HT-29 (cell line): ENCODE measurements at places on chromosomes 6 and 20.

GRCh38 chr6:50961611-50962010 is 142.9 kb downstream of the TFAP2B start:
- no peak for DNase-seq

- DNase-seq, result peak; percentile 83
Observed at GRCh38 chr6:157873735-157874344, 50.8 kb downstream of the SNX9 start.

GRCh38 chr20:12305188-12305950 is 387.7 kb downstream of the BTBD3 start:
- no peak for DNase-seq

DNA sequence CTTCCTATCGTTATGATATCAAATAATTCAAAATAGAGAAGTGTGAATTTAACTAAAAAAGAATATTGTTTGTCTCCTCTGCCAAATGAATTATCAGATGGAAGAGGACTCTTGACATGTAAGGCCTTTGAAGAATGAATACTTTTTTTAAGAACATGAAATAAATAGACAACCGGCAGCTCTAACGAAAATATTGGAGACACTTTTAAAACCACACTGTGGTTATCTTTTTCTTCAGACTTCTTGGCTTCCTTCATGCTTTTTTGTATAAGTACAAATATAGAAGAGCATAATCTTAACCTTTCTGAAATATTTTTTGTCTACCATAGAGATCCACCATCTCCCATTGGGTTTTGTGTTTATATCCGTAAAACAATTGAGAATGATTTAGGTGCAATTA is 115.2 kb upstream of the SCGN start:
- no peak for DNase-seq

GRCh38 chr6:33721508-33721907 is 10.0 kb upstream of the UQCC2 start:
- no peak for DNase-seq

DNA sequence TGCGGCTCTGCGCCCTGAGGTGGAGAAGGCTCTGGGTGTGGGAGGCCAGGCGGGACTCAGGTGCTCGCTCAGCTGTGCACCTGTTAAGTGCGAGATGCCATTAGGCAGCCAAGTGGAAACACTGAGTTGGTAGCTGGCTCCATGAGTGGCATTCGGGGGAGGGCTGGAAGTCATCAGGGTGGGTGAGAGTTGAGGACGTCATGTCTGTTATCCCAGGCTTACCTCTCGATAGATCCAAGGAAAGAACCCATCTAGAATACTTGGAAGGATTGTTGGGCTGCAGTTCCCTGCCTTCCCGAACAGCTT is 41.3 kb downstream of the TAF8 start:
- no peak for DNase-seq

- peak; percentile 95 for DNase-seq
Observed at GRCh38 chr20:33561692-33562601, 72.1 kb downstream of the CBFA2T2 start.

DNA sequence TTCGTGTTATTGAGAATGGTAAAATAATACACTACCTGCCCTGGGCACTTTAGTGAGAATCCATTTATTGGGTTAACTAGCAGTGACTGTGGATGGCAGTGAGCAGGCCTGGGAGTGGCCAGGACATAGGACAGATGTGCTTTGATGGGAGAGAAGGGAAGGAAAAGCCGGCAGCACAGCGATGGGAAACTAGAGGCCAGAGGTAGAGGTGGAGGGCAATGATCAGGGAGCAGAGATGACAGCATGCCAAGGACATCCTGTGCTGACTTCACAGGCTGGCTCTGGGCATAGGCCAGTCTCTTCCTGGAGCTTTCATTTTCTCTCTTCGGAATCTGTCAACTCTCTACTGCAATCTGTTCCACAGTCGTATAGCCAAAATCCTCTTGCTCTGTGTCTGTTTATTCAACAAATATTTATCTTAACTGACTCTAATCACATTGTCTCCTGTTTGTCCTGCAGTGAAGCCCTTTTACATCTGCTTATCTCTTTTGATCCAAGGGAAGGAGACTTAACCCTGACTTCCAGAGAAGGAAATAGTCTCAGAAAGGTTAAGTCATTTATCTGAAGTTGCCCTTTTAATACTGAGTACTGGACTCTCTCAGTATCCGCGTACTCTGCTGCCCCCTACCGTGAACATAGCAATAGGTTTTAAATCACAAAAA is 18.4 kb upstream of the MMP24 start:
- peak; percentile 97 for DNase-seq

- no peak for DNase-seq
Observed at GRCh38 chr6:25485821-25486534, 166.0 kb upstream of the SCGN start.

- peak; percentile 47 for DNase-seq
Observed at GRCh38 chr20:35451295-35451694, 4.1 kb upstream of the CEP250 start.

- no peak for DNase-seq
Observed at GRCh38 chr6:107083047-107083768, 32.1 kb downstream of the BEND3 start.

- no peak for DNase-seq
Observed at GRCh38 chr20:40949346-40949745, 79.3 kb upstream of the TOP1 start.

DNA sequence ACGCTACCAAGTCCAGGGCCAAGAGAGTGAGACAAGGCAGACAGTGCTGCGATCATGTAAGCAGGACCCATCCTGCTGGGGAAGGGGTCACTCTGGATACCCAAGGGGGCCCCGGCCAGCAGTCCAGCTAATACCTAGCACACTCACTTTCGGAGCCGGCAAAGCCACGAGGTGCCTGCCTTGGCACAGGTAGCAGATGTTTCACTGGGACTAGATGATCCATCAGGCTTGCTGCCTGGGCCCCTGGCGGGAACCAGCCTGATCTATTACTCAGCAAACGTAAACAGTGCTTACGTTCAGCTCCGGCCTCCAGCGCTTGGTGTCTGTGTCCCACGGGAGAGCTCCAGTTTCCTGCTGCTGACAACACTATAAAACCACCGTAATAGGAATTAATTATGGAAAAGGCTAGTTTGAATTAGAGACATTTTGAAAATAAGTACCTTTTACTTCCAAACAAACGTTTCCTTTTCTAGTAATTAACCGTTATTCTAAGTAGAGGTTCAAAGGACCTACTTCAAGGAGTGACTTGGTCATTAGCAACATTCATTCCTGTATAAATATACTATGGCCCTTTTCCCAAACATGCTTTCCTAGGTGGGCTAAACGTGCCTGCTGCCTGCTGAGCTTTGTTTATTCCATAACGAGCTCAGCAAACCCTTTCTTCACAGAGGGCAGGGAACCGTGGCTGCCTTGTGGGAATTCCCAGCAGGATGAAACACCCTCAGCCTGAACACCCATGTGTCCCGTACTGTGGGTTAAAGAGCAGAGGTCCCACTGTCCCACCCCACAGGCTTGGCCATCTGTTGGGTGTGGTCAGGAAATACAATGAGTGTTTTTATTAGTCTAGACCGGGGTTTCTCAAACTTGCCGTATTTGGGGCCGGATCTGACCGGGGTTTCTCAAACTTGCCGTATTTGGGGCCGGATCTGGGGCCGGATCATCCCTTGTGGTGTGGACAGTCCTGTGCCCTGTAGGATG is 18.4 kb downstream of the SLC22A23 start:
- DNase-seq, result peak; percentile 49

DNA sequence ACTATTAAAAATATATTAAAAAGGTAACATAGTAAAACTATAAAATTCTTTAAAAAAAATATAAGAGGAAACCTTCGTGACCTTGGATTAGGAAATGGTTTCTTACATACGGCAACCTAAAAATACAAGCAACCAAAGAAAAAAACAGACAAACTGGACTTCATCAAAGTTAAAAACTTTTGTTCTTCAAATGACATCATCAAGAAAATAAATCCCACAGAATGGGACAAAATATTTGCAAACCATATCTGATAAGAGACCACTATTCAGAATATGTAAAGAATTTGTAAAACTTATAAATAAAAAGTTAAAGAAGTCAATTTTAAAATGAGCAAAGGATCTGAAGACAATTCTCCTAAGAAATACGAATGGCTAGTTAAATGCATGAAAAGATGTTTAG is 110.0 kb downstream of the ATG5 start:
- no peak for DNase-seq

DNA sequence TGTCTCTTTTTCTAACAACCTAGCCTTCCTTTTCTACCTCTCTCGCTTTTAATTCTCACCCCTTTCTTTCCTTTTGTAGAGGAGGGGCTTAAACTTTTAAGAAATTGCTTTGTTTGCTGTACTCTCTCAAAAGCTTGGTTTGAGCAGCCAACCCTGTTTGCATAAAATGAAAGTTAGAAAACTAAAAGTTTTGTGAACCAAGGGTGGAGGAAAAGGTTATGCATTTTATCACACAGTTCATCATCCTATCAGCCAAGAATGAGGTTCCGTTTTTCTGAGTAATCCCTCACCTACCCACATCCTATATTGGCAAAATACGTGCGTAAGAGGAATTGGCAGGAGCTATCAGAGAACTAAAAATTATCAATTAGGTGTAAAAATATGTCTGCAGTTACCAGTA is 42.8 kb upstream of the LOC128125822 start:
- DNase-seq, result no peak

GRCh38 chr6:73282871-73283270 is 19.9 kb upstream of the KHDC1 start:
- no peak for DNase-seq

- DNase-seq, result no peak
Observed at GRCh38 chr6:26258212-26258977, 106.6 kb upstream of the BTN3A2 start.

DNA sequence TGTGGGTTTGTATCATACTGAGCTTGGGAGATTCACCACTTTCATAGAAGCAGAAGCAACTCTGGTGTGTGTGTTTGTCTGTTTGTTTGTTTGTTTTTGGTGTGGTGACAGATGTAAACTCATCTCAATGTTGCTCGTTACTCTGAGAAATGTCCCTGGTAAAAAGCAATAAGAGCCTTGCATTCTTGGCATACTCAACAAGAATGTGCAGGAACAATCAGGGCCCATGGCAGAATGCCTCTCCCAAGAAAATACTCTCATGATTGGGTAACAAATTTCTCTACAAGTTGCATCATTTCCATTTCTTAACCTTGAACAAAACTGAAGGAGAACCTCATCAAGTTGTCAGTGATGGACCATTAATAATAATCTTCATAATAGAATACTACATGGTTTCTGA is 43.0 kb upstream of the PKHD1 start:
- DNase-seq, result no peak

DNA sequence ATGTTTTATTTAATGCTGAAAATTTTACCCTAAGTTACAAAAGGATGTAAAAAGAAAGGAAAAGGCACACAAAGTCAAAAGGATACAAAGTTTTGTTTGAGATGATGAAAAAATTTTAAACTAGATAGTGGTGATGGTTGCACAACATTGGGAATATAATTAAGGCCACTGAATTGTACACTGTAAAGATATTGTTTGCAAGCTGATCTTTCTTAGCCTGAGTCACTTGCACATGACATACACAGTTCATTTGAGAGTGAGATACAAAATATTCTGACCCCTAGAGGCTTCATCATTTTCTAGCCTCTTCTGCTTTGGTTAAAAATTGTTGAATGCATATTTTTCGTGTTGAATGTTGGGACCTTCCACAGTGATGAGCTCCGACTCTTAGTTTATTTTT is 462.6 kb downstream of the HDGFL1 start:
- DNase-seq, result no peak
